ENCODE measurements at places on chromosomes 5 and 9.

- DNase-seq: no peak
Measured at GRCh38 chr5:2917093-2917492, 165.6 kb upstream of the IRX2 start.

- DNase-seq: no peak
Measured at GRCh38 chr5:30041831-30042385, 1151.6 kb upstream of the CDH6 start.

DNA sequence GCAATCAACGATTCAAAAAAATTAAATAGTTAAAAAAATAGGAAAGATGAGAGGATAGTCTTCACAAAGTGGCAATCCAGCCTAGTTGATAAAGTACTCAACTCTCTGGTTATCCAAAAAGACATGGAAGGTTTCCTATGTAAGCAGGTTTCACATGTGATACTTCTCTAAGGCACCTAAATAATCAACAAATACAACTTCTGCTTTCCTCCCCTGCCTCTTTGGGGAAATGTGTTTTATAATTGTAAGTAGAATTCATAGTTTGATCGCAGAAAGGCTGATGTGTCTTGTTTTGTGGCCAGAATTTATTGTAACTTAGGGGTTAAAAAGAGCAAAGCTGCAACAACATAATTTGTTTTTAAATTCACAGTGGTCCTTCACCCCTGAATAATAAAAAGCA, 855.5 kb upstream of the DMAC1 start:
- no peak for DNase-seq

DNA sequence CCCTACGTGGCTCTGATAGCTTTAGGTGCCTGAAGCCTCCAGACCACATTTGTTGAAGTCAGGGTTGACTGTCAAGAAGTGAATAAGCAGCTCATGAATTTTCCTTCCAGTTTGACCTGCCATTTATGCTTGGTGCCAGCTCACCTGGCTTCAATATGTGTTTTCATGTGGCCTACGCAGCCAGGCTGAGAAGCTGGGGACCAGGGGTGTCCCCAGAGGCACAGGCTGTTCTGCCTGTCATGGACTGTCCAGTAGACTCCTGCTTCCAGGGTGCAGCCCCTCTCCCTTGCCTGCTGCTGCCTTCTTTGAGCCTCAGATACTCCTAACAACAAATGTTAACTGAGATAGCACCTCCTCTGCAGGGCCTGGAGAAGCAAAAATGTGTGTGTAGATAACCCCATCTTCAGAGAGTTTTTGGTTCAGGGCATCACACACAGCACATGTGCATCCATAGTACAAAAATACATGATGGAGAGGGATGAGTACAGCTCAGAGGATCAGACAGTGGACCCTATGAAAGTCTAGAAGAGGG, 5.8 kb downstream of the TNFAIP8 start:
- DNase-seq: no peak

DNA sequence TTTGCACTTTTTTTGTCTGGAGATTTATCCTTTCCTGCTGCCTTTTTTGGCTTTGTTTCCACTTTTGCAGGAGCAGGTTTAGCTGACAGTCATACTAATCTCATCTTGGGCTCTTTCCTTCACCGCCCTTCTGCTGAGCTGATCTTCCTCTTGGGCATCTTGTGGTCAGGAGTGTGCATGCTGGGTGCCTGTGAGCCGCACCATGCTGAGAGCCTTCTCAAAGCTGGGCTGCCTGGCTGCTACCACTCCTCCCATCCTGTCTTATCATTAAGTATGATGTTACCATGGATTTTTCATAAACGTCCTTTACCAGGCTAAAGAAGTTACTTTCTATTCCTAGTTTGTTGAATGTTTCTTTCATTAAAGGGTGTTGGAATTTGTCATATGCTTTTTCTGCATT, 49.5 kb upstream of the MCCC2 start:
- DNase-seq: no peak

- peak; percentile 43 for DNase-seq
Measured at GRCh38 chr9:21993893-21994555, at the start of gene CDKN2A. TSS of gene CDKN2A (minus strand) at chr9:21994392.

DNA sequence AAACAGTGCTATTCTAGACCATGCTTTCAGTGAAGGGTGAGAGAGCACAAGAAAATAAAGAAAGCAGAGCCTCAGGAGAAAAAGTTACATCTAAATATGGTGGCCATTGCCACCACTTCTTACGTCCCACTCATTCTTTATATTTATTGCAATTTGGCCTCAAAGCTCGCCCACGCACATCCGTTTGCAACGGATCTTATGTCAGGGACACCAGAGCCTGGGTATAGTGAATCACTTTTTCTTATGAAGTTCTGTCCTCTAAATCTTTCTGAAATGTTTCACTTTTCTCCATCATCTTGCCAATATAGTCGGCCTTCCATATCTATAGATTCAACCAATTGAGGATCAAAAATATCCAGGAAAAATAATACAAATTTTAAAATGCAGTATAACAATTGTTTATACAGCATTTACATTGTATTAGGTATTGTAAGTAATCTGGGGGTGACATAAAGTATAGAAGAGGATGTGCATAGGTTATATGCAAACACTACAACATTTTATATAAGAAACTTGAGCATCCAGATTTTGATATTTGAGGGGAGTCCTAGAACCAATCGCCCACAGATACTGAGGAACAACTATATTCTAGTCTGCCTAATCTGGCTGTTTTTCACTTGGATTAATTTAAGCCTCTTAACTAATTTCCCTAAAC, 35.2 kb downstream of the GOLPH3 start:
- peak; percentile 76 for DNase-seq

DNA sequence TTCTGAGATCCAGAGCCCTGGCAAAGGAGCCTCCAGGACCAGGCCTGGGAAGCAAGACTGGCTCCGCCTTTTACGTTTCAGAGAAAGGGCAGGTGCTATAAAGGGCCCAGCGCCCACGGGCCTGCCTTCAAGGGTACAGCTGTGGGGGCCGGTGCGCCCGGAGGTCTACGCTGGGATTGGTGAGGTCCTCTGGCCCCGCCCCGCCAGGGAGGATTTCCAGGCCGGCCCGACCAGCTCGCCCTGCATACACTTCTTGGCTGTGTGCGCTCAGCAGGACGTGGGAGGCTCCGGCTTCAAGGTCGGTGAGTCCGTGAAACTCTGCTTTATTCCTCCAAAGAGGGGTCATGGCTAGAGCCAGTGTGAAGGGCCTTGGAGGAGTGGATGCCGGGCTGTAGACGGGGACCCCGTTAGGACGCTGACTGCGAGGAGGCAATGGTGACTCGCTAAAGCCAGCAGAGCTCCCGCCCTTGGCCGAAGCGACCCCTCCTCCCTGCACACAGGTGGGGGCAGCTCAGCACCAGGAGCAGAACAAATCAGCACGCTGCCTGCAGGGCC, at the start of gene CKMT2:
TSS of gene CKMT2 (plus strand) at position 243 of the 555 bp plus-strand sequence. CDS start 17,811 bp downstream, outside the sequence.
- DNase-seq: no peak

DNA sequence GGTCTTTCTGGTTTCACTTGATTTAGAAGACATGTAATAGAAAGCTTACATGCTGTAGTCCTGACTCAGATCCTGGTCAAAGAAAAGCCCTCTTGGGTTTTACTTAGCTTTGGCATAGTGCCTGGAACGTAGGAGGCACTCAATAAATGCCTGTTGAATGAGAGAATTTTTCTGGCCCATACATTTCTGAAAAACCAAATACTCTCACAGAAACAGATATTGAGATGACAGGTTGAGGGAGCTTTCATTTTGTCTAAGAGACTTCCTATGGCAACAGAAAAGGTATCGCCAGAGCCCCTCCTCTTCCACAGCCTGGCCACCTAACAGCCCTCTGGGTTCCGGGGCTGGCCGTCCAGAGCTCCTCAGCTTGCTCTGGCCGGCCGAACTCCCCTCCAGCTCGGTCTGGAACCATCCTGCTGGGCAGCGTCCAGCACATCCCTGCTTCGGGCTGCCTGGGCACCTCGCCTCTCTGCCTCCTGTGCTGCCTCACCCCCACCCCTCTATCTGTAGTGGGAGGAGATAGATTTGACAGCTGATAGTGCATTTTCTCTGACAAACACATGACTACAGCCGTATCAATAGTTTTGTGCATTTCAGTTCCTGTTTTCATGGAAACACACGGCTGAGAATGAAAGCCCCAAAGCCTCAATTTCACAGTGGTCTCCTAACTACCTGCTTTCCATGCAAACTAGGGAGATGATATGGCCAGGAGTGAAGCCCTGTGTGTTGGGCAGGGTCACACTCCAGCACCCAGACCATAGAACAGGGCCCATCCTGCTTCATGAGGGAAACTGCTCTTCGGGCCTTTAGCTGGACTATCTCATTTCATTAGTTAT, 1.1 kb downstream of the IL4 start:
- no peak for DNase-seq

- no peak for DNase-seq
Measured at GRCh38 chr5:130198927-130199326, 294.7 kb downstream of the CHSY3 start.

- DNase-seq: no peak
Measured at GRCh38 chr9:137112564-137113384, 1.8 kb downstream of the DPP7 start.

DNA sequence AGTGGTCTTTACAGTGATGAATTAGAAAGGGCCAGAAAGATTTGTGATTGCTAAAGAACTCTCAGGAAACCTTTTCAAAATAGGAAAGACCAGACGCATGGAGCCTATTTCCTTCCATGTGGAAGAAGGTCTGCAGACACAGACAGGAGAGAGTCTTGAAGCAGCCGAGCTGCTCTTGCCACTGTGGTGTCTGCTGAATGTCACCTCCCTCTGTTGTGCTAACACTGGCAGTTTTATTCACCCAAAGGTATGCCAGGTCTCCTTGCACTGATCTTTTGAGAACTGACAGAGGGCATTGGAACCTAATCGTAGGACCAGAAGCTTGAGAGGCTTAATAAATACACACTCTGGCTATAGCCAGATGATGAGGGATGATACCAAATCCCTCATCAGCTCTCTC, 108.7 kb downstream of the SREK1 start:
- DNase-seq: no peak

- DNase-seq: no peak
Measured at GRCh38 chr5:120644516-120644915, 180.4 kb downstream of the PRR16 start.

DNA sequence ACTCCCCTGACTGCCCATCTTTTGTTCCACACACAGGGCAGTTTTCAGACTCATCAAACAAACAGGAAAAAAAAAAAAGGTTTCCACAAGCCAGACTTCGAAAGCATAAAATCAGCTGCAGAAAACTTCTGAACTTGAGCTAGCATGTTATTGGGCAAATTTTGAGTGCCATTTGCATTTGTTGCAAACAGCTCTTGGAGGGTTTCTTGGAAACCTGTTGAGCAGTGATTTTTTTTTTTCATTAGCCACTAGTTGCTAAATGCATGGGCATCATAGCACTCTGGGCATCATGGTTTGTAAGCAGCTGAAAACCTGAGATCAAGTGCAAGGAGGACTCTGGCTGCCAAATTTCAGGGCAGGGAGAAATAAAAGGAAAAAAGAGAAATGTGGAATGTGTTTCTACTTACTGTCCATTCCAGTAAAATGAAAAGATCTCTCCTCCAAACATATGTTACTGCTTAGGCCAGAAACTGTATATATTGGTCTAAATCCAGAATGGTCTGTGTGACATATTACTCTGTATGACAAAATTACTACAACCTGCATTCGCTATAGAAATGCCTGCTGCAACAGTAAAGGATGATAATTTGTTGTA, 85.2 kb upstream of the SMIM23 start:
- no peak for DNase-seq

DNA sequence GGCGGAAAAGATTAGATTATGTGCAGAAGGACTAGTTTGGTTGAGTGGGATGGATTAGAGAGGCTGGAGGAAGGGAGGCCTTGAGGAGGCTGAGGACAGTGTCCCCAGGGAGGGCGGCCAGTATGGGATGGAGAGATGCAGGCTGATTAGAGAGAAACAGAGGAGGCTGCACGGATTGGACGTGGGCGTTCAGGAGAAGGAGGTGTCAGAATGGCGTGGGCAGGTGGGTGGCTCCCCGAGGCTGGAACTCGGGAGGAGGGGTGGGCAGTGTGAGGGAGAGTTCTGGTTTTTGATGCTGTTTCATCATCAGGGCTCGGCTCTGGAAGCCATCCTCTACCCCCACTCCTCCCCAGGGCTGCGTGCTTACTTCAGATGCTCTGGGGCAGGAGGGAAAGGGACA, 13.0 kb downstream of the CDHR2 start:
- no peak for DNase-seq

DNA sequence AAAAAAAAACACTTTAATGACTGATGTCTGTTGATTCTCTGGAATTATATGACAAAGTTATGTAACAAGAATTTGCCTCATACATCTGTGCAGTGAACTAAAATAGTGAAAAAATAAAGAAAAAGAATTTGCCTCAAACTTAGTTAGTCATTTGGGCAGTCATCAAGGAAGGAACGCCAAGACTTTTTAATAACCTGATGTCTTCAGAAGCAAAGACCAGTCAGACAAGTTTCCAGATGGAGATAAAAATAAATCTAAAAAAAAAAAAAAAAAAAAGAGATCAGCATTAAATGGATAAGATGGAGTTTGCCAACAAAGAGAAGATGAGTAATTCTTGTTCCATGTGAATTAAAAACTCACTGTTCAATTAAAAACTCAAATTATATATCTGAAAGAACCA, 52.3 kb upstream of the JMY start:
- no peak for DNase-seq

- DNase-seq: no peak
Measured at GRCh38 chr5:53714667-53715010, 154.2 kb downstream of the NDUFS4 start.

GRCh38 chr5:174084691-174085154, 39.2 kb downstream of the NSG2 start:
- DNase-seq: no peak

- DNase-seq: no peak
Measured at GRCh38 chr5:1152771-1153282, 41.0 kb upstream of the SLC12A7 start.

- no peak for DNase-seq
Measured at GRCh38 chr5:56202483-56202882, 30.6 kb downstream of the ANKRD55 start.

DNA sequence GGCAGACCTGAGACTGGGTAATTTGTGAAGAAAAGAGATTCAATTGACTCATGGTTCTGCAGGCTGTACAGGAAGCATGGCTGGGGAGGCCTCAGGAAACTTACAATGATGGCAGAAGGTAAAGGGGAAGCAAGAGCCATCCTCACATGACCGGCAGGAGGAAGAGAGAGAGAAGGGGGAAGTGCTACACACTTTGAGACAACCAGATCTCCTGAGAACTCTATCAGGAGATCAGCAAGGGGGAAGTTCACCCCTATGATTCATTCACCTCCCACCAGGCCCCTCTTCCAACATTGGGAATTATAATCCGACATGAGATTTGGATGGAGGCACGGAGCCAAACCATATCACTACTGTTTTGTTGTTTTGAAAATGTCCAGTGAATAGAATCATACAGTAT, 110.2 kb downstream of the DAPK1 start:
- DNase-seq: no peak

DNA sequence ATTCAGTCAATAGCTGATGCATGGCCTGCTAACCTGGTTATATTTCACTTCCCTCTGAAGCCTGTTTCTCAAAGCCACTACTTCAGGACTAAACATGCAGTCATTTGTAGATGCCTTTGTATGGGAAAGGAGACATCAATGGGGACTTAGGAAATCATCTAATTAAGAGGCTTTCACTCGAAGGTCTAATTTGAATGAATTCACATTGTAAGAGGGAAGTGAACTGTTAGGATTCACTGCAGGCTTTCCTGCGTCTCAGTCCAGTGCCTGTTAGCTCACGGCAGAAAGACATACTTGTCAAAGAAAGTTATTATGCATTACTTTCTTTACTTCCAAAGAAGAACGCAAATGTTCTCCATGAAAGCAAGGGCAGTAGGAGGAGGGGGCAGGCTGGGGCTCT, 50.6 kb upstream of the CDK20 start:
- DNase-seq: no peak
